ENCODE measurements at places on chromosomes 6 and 20.

DNA sequence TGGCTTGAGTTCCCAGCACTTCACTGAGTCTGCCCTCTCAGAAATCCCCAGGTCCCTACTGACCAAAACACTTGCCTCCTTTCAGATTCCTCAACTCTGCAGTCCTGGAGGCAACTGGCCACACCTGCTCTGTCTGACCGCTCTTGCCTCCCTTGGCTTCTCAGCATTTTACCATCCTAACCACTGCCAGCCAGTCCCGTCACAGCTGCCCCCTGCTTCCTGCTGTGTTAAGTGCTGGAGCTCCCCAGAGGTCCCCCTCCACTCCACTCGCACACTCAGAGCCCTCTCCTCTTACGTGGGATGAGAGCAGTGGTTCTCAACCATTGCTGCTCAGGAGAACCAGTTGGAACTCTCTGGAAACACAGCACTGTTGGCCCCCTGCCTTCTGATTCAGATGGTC, 20.5 kb downstream of the ADAT2 start:
- DNase-seq, result no peak

- DNase-seq, result no peak
These were observed 50.9 kb upstream of the RPS6KA2 start for GRCh38 chr6:166677941-166678340.

DNA sequence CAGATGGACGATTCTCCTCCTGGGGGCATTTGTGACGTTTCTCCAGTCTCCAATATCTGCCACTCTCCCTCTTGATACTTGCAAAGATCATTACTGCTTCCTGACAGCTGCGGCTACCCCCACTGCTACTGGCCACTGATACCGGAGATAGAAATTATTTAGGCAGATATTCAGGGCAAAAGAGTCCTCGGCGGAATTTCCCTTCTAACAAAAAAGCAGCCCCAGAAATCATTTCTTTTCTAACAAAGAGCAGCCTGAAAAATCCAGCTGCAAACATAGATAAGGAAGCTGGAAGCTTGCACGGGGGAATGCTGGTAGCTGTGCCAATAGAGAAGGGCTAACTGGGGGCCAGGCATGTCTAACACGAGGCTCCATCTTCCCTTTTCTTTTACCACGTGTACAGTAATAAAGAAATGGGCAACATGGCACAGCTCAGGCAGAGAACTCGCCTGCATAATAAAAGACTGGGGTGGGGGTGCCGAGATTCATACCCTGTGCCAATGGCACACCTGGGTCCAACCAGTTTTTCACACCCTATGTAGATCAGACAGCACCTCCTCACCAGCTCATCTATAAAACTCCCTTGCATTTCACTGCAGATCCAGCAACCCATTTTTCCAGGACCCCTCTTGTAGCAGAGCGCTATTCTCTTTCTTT, 6.1 kb downstream of the TP53RK start:
- DNase-seq, result no peak

DNA sequence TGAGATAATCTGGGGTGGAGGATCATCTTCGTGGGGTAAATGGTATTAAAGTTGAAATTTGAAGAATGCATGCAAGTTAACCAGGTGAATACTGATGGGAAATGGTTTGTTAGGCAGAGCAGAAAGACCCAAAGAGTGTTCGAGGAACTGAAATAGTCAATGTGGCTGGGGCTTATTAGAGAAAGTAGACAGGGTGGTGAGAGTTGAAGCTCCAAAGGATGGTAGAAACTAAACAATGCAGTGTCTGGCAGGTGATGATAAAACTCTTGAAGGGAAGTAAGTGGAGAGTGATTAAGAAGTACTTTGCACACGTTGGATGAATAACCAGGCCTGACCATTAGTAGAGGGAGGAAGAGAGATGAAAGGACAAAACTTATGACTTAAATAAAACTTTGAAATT, 39.8 kb upstream of the CENPW start:
- DNase-seq, result no peak

- DNase-seq, result no peak
These were observed at the start of gene GDAP1L1 for GRCh38 chr20:44247131-44247571. Gene GDAP1L1, plus strand, starts transcription at chr20:44247308. Its CDS starts 27 bp downstream, at chr20:44247335.

DNA sequence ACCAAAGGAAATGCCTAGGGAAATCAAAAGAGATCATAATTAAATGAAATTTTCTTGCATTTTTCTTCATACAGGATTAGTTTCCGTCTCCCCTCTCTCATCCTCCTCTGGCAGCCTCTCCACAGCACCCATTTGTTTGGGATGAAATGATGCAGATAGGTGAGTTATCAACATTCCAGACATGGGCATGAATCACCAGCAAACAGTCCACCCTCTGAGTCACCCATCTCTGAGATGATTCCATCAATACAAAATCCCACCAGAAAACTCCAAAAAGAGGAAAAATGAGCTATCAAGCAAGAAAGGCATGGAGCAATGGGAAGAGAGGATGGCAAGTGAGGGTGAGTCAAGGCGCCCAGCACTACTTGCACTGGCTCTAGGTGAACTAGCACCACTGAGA, 11.4 kb downstream of the MC3R start:
- DNase-seq, result no peak
